Chondrocyte (in vitro differentiated cells): ENCODE measurements at places on chromosomes 3 and 15. TPM values are rescaled to one million over a fixed set of nuclear protein-coding genes. Genes with fewer than 3 reads are reported as not detected.

GRCh38 chr3:138511945-138512344, 77.5 kb downstream of the ESYT3 start:
- H3K27me3 ChIP-seq, result no peaks in the 10 kb centered on the region
- H3K27ac ChIP-seq, result no peak overlapping the region
- H3K4me1 ChIP-seq, result no peaks in the 10 kb centered on the region
- no peak for DNase-seq
- peaks cover 6% of the 10 kb centered on the region for H3K36me3 ChIP-seq
- H3K4me3 ChIP-seq, result no peak overlapping the region

DNA sequence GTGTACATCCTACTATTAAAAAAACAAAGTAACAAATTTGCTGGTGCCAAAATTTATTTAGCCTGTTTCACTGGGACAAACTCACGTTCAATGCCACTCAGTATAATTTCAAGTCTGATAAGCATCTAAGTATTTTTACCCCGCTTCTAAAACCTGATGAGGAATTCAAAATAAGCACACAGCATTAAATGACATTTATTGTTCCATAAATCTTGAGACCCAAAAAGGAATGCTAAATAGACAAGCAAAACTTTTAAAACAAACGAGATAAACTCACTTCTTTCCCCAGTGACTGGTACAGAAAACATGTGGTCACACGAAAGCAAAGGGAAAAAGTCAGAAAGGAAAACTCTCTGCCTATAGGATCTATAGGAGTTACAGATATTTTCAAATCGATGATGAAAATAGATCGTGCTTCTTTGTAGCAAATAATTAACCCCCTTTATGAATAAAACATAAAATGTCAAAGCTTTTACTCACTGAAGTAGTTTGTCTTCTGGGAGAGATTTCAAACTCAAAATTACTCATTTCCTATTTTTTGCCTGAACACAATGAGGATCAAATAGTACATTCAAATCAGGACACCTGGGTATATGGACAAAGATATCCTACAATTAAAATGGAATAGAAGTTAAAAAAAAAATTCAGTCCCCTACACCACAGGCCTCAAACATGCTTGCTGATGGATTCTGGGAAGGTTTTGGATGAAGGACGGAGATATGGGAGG, 51.7 kb downstream of the UBP1 start:
- H3K4me3 ChIP-seq, result no peak overlapping the region
- no peaks in the 10 kb centered on the region for H3K27me3 ChIP-seq
- no peak for DNase-seq
- peaks cover 46% of the 10 kb centered on the region for H3K36me3 ChIP-seq
- H3K27ac ChIP-seq, result peak overlapping the region; percentile 75
- H3K4me1 ChIP-seq, result peaks cover 48% of the 10 kb centered on the region

DNA sequence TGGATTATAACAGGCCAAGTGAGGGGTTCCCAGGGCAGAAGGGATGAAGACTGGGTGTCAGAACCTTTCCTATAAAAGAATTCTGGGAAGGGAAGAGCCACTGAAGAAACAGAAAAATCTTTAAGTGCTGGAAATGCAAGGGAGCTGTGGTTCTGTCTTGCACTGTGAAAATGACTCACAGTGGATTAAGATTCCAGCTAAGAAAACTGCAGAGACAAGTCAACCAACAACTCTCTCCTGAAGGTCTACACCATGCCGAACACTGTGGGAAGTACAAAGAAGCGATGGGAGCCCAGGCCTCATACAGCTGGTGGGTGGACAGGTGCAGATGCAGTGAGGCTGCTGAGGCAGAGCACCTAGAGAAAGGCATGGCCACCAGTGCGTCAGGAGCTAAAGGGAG, 27.7 kb downstream of the ZDHHC3 start:
- no peak for DNase-seq
- H3K36me3 ChIP-seq, result peaks cover 7% of the 10 kb centered on the region
- H3K4me1 ChIP-seq, result peaks cover 2% of the 10 kb centered on the region
- H3K27me3 ChIP-seq, result no peaks in the 10 kb centered on the region
- H3K4me3 ChIP-seq, result no peak overlapping the region
- no peak overlapping the region for H3K27ac ChIP-seq

DNA sequence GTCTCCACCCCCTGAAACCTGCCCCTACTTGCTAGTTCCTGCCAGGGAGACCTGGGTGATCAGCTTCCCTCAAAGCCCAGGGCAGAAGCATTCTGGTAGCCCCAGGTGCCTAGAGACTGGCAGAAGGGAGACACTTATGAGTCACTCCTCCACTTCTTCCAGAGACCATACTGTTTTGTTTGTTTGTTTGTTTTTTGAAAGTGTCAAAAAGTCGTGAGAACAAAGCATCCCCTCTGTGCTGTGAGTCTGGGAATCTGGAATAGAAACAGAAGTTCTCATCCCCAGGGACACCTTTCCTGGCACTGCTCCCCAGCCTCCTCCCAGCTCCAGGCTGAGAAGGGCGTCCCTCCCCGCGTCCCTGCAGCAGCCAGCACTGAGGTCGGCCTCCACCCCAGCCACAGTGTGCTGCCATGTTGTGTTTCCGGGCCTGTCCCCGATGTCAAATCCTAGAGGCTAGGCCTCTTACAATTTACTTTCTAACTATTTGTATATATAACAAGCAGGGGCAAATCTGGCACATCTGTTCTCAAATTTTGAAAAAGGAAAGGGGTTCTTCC, 573.0 kb downstream of the RBMS3 start:
- H3K36me3 ChIP-seq, result peaks cover 4% of the 10 kb centered on the region
- no peak overlapping the region for H3K27ac ChIP-seq
- DNase-seq, result peak; percentile 51
- H3K27me3 ChIP-seq, result no peaks in the 10 kb centered on the region
- no peaks in the 10 kb centered on the region for H3K4me1 ChIP-seq
- no peak overlapping the region for H3K4me3 ChIP-seq

- peaks cover 4% of the 10 kb centered on the region for H3K27me3 ChIP-seq
- no peak overlapping the region for H3K4me3 ChIP-seq
- H3K4me1 ChIP-seq, result peaks cover 15% of the 10 kb centered on the region
- no peaks in the 10 kb centered on the region for H3K36me3 ChIP-seq
- DNase-seq, result no peak
These were observed 433.2 kb upstream of the BCHE start for GRCh38 chr3:166270429-166270828.

GRCh38 chr3:10945683-10946287, 46.8 kb upstream of the SLC6A1 start:
- no peak overlapping the region for H3K4me3 ChIP-seq
- peak; percentile 74 for DNase-seq
- no peak overlapping the region for H3K27ac ChIP-seq
- H3K4me1 ChIP-seq, result no peaks in the 10 kb centered on the region
- no peaks in the 10 kb centered on the region for H3K36me3 ChIP-seq

- H3K36me3 ChIP-seq, result no peaks in the 10 kb centered on the region
- no peak overlapping the region for H3K27ac ChIP-seq
- peaks cover 2% of the 10 kb centered on the region for H3K27me3 ChIP-seq
- DNase-seq, result no peak
These were observed 294.8 kb upstream of the NR2E3 start for GRCh38 chr15:71515375-71516186.

- H3K27me3 ChIP-seq, result peaks cover 9% of the 10 kb centered on the region
- H3K27ac ChIP-seq, result no peak overlapping the region
- H3K4me3 ChIP-seq, result no peak overlapping the region
- H3K4me1 ChIP-seq, result peaks cover 5% of the 10 kb centered on the region
These were observed 327.0 kb upstream of the RORA start for GRCh38 chr15:61556037-61556648.

DNA sequence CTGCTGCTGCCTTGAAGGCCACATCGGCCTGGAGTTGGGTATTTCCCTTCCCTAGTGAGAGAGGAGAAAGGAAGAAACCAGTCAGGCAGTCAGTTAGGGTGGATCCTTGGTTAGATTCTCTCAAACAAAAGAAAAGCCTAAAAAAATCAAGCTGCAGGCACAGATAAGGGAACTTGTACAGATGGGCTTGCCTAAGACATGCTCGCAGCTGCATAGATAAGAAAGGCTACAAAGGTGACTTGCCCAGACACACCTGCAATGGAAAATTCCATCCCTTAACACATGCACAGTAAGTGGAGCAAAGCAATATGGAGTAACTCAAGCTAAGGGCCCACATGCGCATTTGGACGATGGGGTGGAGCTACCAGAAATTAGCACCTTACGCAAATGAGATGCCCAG, 199.7 kb upstream of the ARPP21 start:
- no peak overlapping the region for H3K27ac ChIP-seq
- peaks cover 7% of the 10 kb centered on the region for H3K27me3 ChIP-seq
- no peak for DNase-seq
- H3K36me3 ChIP-seq, result no peaks in the 10 kb centered on the region

DNA sequence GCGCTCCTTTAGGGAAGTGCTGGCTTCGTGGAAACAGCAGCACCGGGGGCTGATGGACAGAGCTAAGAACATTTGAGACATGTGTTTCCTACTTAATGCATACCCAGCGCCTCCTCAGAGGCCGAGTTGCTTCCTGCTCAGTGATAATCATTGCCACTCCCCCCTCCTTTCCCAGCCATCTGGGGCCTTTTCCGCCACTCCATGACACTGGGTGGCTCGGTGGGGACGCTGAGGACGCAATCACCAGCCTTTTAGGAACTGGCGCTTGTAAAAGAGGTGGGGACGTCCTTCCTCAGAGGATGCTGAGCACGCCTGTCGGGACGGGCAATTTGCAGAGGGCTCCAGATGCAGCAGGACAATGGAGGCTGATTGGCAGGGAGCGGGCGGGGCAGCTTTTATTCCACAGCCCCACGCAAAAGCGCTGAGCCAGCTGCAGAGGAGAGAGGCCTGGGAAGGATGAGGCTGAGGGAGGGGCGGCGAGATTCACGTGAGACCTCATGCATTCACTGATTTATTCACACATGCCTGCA, 22.2 kb upstream of the IQSEC1 start:
- no peaks in the 10 kb centered on the region for H3K4me1 ChIP-seq
- H3K4me3 ChIP-seq, result no peak overlapping the region
- H3K27ac ChIP-seq, result no peak overlapping the region
- no peak for DNase-seq
- no peaks in the 10 kb centered on the region for H3K36me3 ChIP-seq

GRCh38 chr3:30418443-30418842, 188.0 kb upstream of the TGFBR2 start:
- no peaks in the 10 kb centered on the region for H3K36me3 ChIP-seq
- no peaks in the 10 kb centered on the region for H3K27me3 ChIP-seq
- H3K27ac ChIP-seq, result no peak overlapping the region
- peaks cover 21% of the 10 kb centered on the region for H3K4me1 ChIP-seq
- DNase-seq, result no peak

DNA sequence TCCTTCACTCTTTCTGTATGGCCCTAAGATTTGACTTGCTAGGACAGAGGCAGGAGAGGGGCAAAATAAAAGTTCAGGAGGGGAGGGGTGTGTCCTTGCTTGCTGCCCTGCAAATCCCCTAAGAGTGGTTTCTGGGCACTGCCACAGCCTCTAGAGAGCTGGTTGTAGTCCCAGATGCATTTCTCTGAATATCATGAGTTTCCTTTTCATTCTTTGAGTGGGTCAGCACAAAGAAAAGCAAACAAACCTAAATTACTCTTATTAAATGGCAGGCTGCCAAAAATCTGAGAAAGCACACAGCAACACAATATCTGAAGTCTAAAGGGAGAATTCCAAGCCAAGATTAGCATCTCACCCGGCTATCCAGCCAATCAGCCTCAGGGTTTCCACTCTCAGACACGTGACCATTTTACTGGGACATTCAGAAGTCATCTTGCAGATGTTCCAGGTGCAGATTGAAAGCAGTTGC, 919.3 kb downstream of the TUSC7 start:
- DNase-seq, result no peak
- H3K27ac ChIP-seq, result no peak overlapping the region
- no peaks in the 10 kb centered on the region for H3K36me3 ChIP-seq
- H3K4me3 ChIP-seq, result no peak overlapping the region
- H3K27me3 ChIP-seq, result peaks cover 2% of the 10 kb centered on the region

DNA sequence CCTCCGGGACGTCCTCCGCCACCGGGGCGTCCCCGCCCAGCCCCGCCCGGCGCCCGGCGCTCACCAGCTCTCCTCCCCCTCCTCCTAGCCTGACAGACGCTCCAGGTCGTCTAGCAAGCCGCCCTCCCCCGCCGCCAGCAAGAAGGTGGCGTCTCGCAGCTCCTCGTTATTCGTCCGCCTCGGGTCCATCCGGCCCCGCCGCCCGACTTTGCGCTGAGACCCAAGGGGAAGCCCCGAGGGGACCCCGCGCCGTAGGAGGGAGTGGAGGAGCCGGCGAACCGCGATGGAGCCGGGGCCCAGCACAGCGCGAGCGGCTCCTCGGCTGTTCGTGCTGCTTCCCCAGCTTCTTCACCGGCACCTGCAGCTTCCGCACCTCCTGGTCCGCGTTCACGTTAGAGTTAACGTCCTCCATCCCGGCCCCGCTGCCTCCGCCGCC, 26.3 kb upstream of the MTHFS start:
- peak overlapping the region; percentile 91 for H3K4me3 ChIP-seq
- DNase-seq, result no peak
- no peaks in the 10 kb centered on the region for H3K27me3 ChIP-seq
- peak overlapping the region; percentile 91 for H3K27ac ChIP-seq
- peaks cover 34% of the 10 kb centered on the region for H3K4me1 ChIP-seq

- no peaks in the 10 kb centered on the region for H3K4me1 ChIP-seq
- no peaks in the 10 kb centered on the region for H3K27me3 ChIP-seq
These were observed 719.9 kb upstream of the CBLB start for GRCh38 chr3:106588739-106589138.

GRCh38 chr3:6697722-6698121, 163.2 kb upstream of the GRM7 start:
- H3K4me3 ChIP-seq, result no peak overlapping the region
- no peaks in the 10 kb centered on the region for H3K4me1 ChIP-seq
- no peaks in the 10 kb centered on the region for H3K36me3 ChIP-seq

DNA sequence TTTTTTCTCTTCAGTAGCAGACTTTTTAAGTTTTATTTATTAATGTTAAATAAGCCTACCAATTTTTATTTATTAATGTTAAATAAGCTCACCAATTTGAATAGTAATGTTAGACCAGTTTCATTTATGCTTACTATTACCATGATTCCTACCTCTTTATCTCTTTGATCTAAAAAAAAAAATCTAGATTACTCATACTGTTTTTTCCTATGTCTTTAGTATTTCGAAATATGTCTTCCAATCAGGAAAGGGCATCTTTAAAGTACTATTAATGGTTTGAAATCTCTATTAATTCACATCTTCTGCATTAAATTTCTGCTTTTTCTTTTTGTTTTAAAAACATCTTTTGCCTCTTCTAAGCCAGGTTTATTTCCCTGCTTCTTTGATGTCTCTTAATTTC, 27.5 kb upstream of the MAPKBP1 start:
- no peak overlapping the region for H3K4me3 ChIP-seq
- H3K36me3 ChIP-seq, result peaks cover 31% of the 10 kb centered on the region

KNG1 gene
- total RNA-seq, result not detected in 3 replicates

ROBO1 gene
- 43.7 to 67.2 TPM (median 47.1 TPM) in 3 replicates for total RNA-seq

ALDH1A3 gene
- 0.51 to 0.55 TPM in 2 of 3 replicates, not detected in the other for total RNA-seq

ERICH6 gene
- not detected in 3 replicates for total RNA-seq

STARD5 gene
- 2.6 to 5.3 TPM (median 5.0 TPM) in 3 replicates for total RNA-seq

KBTBD8 gene
- total RNA-seq, result 1.5 to 1.9 TPM (median 1.6 TPM) in 3 replicates

NMB gene
- 5.7 to 8.5 TPM (median 7.8 TPM) in 3 replicates for total RNA-seq

SELENOS gene
- total RNA-seq, result 68.0 to 87.8 TPM (median 84.8 TPM) in 3 replicates

CKMT1B gene
- not detected in 3 replicates for total RNA-seq

SKOR1 gene
- total RNA-seq, result 0.15 to 0.27 TPM (median 0.22 TPM) in 3 replicates
